Activated CD4-positive, alpha-beta memory T cell treated with anti-CD3 and anti-CD28 coated beads for 36 hours (primary cell): ENCODE measurements at places on chromosomes 11 and 22.

- no peak overlapping the region for H3K27ac ChIP-seq
- no peak for DNase-seq
- no peaks in the 10 kb centered on the region for H3K27me3 ChIP-seq
- no peaks in the 10 kb centered on the region for H3K36me3 ChIP-seq
- H3K4me1 ChIP-seq: no peaks in the 10 kb centered on the region
- no peak overlapping the region for H3K4me3 ChIP-seq
Measured at GRCh38 chr11:117887431-117888138, 11.1 kb upstream of the FXYD6 start.

DNA sequence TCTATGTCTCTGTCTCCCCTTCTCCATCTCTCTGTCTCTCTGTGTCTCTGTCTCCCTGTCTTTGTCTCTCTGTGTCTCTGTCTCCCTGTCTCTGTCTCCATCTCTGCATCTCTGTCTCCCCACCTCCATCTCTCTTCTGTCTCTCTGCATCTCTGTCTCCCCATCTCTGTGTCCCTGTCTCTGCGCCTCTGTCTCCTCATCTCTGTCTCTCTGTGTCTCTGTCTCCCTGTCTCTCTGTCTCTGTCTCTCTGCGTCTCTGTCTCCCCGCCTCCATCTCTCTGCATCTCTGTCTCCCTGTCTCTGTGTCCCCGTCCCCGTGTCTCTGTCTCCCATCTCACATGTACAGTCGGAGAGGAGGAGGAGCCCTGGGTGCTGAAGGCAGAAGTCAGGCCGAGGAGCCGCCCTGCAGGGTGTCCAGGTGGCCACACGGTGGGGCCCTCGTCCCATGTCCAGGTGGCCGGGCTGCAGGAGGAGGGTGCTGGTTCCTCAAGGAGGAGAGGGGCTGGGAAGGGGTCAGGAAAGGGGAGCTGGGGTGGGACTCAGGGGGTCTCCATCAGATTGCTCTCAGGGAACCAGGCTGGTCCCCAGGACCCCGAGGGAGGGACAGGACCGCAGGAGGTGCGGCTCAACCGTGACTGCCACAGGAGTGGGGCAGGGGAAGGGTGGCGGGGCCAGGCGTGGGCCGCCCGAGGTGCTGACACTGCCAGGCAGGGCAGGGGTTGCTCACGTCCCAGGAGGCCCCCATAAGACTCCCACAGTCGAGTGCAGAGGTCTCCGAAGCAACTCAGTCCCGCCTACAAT, 25.6 kb upstream of the TH start:
- no peaks in the 10 kb centered on the region for H3K36me3 ChIP-seq
- H3K27ac ChIP-seq: no peak overlapping the region
- peaks cover 2% of the 10 kb centered on the region for H3K4me1 ChIP-seq
- no peaks in the 10 kb centered on the region for H3K27me3 ChIP-seq

GRCh38 chr11:99934008-99934407, 753.1 kb upstream of the ARHGAP42 start:
- no peaks in the 10 kb centered on the region for H3K27me3 ChIP-seq
- no peaks in the 10 kb centered on the region for H3K36me3 ChIP-seq
- H3K4me3 ChIP-seq: no peak overlapping the region
- H3K27ac ChIP-seq: no peak overlapping the region

DNA sequence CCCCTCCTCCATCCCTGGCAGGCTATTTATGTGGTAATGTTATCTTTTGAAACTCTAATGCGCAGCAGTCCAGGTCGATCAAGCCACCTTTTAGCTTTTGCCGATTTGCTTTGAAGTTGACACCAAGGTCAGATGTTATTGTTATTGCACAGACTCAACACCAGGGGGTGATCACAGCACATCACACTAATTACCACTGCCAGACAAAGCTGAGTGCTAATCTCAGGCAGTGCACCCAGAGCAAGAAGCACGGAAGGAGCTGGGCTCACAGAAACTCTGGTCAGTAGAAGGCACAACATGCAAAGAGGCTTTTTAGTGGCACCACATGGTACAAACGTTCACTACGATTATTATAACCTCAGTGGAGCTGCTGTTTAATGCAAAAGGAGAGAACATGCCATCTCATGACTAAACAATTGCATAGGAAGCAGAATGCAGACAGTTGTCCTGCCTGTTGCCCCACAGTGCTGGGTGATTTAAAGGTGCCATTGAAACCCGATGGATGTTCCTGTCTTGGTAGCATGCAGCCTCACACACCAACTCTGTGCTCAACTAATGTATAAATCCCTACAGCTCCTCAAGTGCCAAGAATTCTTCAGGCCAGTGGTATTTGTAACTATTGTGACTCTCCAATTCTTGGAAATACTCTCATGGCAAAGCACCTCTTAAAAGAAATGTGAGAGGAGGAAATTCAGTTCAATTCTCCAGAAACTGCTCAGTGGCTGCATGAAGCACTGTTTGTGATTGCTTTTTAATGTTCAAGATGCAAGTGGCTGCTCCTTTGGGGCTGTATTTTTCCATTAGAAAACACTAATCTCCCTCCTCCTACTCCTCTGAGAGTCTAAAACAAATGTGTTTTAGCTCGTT, 353.9 kb upstream of the DDI1 start:
- no peak overlapping the region for H3K4me3 ChIP-seq
- peak; percentile 54 for DNase-seq
- no peak overlapping the region for H3K27ac ChIP-seq
- no peaks in the 10 kb centered on the region for H3K36me3 ChIP-seq
- peaks cover 3% of the 10 kb centered on the region for H3K4me1 ChIP-seq

DNA sequence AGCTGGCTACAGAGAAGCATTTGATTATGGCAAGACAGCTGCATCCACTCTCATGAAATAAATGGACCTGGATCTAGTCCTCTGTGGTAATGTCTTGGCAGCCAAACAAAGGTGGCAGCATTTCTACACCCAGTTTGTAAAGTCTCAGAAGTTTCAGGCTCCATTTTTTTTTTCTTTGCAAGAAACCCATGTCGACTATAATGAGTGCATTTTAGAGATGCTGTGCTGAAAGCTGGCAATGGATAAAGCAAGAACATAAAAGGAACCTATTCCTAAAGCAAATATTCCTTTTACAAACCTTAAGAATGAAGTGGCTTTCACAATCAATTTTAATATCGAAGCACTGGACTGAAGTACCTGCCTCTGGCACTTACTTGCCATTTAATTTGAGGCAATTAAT, 33.5 kb downstream of the THAP12 start:
- no peaks in the 10 kb centered on the region for H3K27me3 ChIP-seq
- H3K4me1 ChIP-seq: no peaks in the 10 kb centered on the region
- peaks cover 19% of the 10 kb centered on the region for H3K36me3 ChIP-seq
- DNase-seq: no peak
- H3K4me3 ChIP-seq: no peak overlapping the region

DNA sequence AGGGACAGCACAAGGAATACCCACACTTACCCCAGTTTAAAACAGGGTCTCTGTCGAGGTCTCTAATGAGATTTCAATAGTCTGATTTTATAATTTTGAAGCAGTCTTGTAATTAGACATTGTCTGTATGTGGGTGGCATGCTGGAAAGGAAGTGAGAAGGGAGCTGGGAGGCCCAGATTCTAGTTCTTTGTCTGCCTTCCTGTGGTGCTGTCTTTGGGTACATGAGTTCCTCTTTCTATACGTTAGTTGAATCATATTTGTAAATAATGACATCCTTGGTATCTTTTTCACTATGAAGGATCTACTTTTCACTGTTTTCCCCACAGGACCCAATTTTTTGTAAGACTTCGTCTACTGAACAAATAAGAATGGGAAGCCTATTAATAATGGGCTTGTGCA, 42.0 kb upstream of the TENM4 start:
- no peaks in the 10 kb centered on the region for H3K36me3 ChIP-seq
- H3K4me3 ChIP-seq: no peak overlapping the region
- H3K27me3 ChIP-seq: peaks cover 1% of the 10 kb centered on the region
- no peaks in the 10 kb centered on the region for H3K4me1 ChIP-seq
- no peak for DNase-seq

- peak overlapping the region; percentile 70 for H3K27ac ChIP-seq
- no peak for DNase-seq
- no peaks in the 10 kb centered on the region for H3K27me3 ChIP-seq
- peaks cover 7% of the 10 kb centered on the region for H3K36me3 ChIP-seq
Measured at GRCh38 chr11:33734441-33735270, 1.6 kb downstream of the CD59 start.

DNA sequence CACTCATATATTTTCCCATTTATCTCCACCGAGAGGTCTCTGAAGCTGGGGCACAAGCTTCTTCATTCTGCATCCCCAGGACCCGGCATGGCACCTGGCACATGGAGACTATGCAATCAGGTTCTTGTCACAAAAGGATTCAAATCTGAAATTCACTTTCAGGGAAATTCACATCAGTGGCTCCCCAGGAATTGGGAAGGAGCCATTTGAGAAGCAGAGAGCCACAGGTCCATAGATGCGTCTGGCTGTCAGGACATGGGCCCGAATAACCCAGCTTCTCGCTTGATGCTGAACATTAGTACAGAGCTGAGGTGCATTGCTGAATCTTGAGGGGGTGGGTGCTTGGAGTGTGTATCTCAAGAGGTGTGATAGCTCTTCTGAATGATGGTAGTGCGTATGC, 82.5 kb downstream of the TSPAN18 start:
- H3K36me3 ChIP-seq: no peaks in the 10 kb centered on the region
- no peak overlapping the region for H3K27ac ChIP-seq
- no peaks in the 10 kb centered on the region for H3K27me3 ChIP-seq
- peaks cover 2% of the 10 kb centered on the region for H3K4me1 ChIP-seq
- DNase-seq: no peak

GRCh38 chr11:11567936-11568650, 53.7 kb downstream of the GALNT18 start:
- no peak overlapping the region for H3K27ac ChIP-seq
- no peaks in the 10 kb centered on the region for H3K36me3 ChIP-seq
- peaks cover 2% of the 10 kb centered on the region for H3K4me1 ChIP-seq
- no peak overlapping the region for H3K4me3 ChIP-seq
- peaks cover 4% of the 10 kb centered on the region for H3K27me3 ChIP-seq

GRCh38 chr11:69896250-69896649, 77.0 kb upstream of the FGF3 start:
- H3K4me3 ChIP-seq: no peak overlapping the region
- peaks cover 37% of the 10 kb centered on the region for H3K27me3 ChIP-seq
- no peak overlapping the region for H3K27ac ChIP-seq
- DNase-seq: no peak
- H3K4me1 ChIP-seq: no peaks in the 10 kb centered on the region

- H3K27ac ChIP-seq: peak overlapping the region; percentile 94
- H3K4me1 ChIP-seq: peaks cover 28% of the 10 kb centered on the region
- peaks cover 32% of the 10 kb centered on the region for H3K36me3 ChIP-seq
- H3K4me3 ChIP-seq: peak overlapping the region; percentile 88
Measured at GRCh38 chr11:118996926-118997626, 862 bp upstream of the CENATAC start.

- H3K4me3 ChIP-seq: no peak overlapping the region
- no peak for DNase-seq
- peaks cover 30% of the 10 kb centered on the region for H3K27me3 ChIP-seq
Measured at GRCh38 chr11:15123849-15124248, 9.1 kb downstream of the INSC start.

- no peak for DNase-seq
- no peaks in the 10 kb centered on the region for H3K4me1 ChIP-seq
- no peaks in the 10 kb centered on the region for H3K27me3 ChIP-seq
- H3K27ac ChIP-seq: no peak overlapping the region
- H3K4me3 ChIP-seq: no peak overlapping the region
- H3K36me3 ChIP-seq: no peaks in the 10 kb centered on the region
Measured at GRCh38 chr11:84905411-84905810, 721.7 kb downstream of the DLG2 start.

DNA sequence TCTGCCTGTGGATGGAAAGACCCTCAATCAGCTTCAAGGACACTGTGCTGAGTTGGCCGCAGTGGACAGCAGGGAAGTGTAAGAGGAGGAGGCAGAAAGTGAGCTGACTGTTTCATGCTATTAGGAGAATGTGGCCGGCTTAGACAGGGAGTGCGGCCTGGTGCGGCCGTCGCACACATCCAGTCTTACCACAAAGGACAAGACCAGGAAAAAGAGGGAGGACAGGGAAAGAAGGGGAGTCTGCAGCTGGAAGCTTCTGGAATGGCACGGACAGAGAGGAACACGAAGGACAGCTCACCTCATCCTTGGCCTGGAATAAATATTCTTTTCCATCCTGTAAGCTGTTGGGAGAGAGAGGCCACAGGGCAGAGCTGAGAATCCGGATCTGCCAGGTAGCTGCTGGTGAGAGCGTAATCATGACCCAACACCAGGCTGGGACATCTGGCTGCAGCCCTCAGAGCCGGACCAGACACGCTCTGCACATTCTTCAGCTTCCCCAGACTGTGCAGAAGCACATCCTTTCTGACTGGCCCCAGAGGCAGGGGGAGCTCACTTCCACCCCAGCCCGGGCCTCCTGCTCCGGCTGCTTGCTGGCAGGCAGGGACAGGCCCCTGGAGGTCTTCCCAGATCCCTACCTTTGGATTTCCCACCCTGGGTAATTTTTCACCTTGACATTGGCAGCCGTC, 8.6 kb upstream of the RBM4B start:
- no peak overlapping the region for H3K27ac ChIP-seq
- no peaks in the 10 kb centered on the region for H3K36me3 ChIP-seq
- no peaks in the 10 kb centered on the region for H3K27me3 ChIP-seq
- no peaks in the 10 kb centered on the region for H3K4me1 ChIP-seq

DNA sequence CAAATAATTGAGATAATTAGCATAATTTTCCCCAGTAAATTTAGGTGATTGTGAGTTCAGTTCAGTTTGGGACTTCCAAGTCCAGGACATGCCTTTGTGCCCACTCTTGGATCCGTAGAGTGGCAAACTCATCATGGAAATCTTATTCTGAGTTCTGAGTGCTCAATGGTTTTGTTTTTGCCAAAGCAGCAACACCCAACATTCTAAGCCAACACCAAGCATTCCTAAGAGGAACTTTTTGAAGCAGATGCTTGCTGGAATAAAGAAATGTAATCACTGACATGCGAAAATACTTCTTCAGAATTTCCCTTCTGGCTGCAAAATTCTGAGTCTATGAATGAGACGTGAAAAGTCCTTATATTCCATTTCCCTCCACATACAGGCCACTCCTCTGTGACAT, 10.4 kb downstream of the MMP27 start:
- no peak overlapping the region for H3K4me3 ChIP-seq
- H3K27ac ChIP-seq: no peak overlapping the region
- H3K36me3 ChIP-seq: no peaks in the 10 kb centered on the region
- DNase-seq: no peak

DNA sequence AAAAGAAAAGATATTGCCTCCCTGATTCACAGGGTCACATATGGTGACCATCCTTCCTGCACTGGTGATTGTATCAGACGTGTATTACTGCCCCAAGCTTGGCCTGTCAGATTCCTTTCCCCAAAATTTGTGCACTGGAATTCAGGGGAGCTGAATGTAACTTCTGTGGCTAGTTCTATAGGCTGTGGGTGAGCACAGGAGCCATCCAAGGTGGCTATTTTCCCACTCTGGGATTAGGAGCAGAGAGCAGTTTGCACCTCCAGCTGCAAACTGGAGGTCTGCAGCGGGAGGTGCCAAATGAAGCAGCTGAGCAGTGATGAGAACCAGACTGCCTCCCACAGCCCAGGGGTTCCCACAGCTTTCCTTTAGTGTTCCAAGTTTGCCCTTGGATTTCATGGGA, 124.2 kb upstream of the PITPNB start:
- no peaks in the 10 kb centered on the region for H3K36me3 ChIP-seq
- no peak for DNase-seq
- H3K27ac ChIP-seq: no peak overlapping the region
- H3K4me1 ChIP-seq: no peaks in the 10 kb centered on the region
- H3K4me3 ChIP-seq: no peak overlapping the region
- no peaks in the 10 kb centered on the region for H3K27me3 ChIP-seq
